NCI-H1417 treated with DMSO at 0.1 percent for 48 hours (cell line): ENCODE measurements at places on chromosomes 11 and 22.

DNA sequence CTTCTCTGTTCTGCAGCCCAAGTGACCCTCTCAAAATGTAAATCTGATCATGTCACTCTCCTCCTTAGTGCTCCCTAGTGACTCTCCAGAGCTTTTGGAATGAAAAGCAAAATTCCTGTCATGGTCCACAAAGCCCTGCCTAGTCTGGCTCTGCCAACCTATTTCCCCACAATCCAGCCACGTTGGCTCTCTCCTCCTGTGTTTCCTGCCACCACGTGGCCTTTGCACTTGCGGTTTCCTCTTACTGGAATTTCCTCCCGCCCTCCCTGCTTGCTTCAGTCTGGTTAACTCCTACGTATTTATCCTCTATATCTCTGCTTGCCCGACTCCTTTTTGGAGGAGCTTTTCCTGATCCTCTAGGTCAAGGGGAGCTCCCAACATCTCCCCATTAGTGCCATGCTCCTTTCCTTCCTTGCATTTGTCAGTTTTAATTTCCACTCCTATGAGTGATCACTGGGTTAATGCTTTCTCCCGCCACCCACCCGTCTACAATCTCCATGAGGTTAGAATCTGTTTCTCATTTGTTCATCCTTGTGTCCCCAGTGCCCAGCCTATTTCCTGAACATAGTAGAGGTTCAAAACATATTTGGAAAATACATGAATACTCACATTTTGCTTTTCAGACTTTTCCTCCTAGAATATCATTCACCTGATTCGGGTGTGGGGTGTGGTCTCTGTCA is 11.5 kb downstream of the NNMT start:
- no peak for DNase-seq

DNA sequence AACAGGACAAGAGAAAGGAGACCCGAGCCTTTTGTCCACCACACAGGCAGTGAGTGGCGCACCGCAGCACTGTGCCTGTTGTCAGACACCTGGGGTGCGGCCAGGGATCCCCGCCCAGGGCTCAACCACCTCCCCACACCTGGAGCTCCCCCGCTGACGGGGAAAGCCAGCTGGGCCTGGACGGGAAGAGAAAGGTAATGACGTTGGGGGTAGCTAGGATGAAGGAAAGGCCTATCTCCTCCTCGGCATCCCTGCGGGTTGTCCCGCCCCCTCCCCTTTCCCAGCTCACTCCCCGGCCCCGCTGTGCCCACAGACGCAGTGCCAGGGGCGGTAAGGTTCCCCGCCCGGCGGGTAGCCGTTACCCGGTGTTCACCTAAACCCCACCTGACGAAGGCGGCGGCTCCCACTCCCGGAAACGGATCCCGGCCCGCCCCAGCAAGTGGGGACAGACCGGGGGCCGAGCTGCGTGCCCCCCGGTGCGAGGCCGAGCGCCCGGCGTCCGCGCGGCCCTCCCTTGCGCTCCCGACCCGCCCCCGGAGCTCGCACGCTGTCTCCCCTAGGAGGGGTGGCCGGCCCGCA is 495 bp downstream of the HYOU1 start:
- DNase-seq: no peak

DNA sequence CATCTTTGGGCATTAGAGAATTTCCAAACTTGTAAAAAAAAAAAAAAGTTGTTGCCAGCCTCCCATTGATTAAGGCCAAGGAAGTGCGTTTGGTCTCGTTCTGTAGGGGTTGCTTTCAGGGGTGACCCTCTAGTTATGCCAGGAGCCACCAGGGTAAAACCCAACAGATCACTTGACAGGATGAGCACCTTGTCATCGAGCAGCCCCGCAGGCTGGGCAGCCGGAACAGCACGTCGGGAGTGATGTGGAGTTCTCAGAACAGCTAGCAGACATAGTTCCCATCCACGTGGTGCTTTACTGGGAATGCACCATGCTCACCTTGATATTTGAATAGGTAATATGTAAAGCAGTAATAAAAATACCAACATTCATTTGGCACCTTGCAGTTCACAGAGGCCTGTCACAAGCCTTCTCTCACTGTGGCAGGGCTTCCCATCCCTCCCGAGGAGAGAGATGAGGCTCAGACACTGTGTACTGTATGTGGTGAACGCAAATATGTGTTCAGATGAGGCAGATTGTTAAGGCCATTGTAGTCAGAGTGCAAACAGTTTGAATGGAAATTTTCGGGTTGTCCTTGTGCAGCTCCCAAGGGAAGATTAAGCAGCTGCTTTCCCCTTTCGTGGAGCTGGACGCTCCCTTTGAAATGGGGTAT is 70.9 kb upstream of the SORL1-AS1 start:
- no peak for DNase-seq

DNA sequence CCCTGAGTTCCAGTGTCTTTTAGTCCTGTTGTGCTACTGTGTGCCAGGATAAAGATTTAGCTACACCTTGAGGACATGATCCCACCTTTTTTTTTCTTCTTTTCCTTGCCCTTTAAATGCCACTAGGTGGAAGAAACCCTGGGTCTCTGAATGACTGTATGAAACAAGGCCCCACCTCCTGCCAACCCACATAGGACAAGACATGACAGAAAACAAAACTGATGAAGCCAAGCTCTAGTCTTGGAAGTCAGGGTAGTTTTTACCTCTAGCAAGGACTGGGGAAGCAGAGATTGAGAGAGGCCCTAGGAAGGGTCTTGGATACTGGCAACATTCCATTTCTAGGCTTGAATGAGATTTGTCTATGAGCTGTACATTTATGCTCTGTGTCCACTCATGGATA is 410.7 kb downstream of the MIAT start:
- no peak for DNase-seq

DNA sequence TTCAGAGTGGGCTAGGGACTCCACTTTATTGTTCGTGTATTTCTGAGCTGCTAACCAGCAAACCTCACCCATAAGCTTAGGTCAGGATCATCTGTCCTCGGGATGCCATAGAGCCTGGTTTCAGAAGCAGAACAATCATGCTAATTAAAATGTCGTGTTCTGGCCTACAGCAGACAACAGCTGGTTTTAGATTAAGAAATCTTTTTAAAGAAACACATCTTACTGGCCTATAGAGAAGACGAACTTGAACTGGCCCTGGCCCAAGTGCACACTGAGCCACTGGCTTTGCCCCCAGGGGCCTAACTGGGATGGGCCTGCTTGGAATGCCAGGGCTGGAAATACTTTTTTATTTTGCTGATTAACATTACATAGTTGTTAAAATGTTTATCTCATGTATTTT is 63.2 kb downstream of the ALX4 start:
- no peak for DNase-seq
